ENCODE measurements at places on chromosomes 12 and 14.

GRCh38 chr12:117671734-117672133 is 297.1 kb downstream of the KSR2 start:
- peak; percentile 36 for DNase-seq

DNA sequence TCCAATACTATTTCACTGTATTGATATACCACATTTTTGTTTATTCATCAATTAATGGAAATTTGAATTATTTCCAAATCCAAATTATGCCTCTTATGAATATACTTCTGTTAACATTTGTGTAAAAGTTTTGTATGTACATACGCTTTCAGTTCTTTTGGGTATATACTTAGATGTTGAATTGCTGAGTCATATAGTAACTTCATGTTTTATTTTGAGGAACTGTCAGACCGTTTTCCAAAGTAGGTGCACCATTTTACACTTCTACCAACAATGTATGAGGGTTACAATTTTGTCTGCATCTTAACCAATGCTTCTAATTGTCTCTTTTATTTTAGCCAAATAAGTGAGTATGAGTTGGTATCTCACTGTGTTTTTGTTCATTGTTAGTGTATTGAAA is 10.2 kb upstream of the CCER1 start:
- no peak for DNase-seq

DNA sequence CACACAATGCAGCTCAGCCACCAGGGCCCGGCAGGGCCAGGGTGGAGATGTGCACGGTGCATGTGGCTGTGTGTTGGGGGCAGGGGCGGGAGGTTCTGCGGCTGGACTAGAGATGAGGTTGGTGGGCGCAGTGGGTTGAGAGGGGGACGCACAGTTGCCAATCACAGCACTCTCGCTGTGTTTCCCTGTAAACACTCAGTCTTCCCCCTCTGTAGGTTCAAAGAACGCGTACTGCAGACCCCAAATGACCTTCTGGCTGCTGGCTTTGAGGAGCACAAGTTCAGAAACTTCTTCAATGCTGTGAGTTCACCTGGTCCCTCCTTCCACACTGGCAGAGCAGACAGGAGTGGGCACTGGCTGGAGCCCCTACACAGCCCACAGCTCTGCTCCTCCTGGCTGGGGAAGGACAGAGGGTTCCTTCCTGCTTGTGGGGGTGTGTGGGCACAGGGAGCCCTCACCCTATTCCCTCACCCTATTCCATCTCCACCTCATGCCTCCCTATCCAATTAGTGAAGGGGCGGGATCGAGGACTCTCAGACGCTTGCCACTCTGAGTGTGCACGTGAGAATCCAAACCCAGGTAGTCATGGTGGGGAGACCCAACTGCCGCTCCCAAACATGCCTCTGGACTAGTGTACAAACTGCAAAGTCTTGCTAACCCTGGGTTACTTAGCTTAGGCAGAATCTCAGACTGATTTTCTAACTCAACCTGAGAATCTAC is 17.8 kb downstream of the OTUB2 start:
- no peak for DNase-seq

GRCh38 chr14:72722201-72722785 is 171.6 kb downstream of the DPF3 start:
- DNase-seq = no peak

DNA sequence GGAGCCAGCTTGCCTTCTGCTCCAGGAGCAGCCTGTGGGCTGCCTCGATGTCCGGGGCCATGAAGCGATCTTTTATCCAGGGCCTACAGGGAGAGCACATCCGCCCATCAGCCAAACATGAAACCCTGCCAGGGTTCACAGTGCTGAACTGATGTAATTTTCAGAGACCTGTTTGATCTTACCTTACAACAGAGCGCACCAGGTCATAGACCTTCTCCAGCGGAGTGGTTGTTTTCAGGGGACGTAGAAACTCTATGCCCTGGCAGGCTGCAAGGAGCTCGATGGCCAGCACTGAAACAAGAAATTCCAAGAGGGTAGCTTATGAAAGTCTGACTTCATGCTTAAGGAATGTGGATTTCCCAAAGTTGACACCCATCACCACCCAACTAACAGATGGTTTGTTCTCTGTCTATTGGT is 19.7 kb downstream of the HAL start:
- DNase-seq = peak; percentile 28

DNA sequence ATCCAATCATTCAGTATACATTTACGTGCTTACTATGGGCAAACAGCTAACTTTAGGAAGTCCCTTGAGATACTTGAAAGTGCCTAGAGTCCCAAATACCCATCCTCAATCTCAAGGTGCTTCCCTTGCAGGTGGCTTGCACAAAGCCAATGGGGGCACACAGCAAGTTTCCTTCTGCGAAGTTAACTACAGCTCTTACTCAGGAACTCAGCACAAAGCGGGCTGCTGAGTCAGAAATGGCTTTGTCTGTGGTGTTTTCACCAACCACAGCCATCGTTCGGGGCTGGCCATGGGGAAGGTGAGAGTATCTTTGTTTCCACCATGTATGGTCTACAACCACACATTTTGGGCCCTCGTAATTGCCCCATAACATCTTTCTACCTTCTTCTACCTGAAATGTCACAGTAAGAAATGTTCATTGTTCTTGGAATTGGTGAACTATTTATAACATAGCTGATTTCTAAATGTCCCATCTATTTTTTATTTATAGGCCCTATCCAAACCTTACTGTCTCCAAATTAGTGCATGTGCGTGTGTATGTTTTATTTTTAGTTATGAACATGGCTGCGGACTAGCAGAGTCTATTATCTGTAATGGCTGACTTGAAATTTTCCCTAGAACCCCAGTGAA is 13.9 kb downstream of the MFAP5 start:
- DNase-seq = no peak

GRCh38 chr12:28954333-28954732 is 194.7 kb upstream of the FAR2 start:
- no peak for DNase-seq

DNA sequence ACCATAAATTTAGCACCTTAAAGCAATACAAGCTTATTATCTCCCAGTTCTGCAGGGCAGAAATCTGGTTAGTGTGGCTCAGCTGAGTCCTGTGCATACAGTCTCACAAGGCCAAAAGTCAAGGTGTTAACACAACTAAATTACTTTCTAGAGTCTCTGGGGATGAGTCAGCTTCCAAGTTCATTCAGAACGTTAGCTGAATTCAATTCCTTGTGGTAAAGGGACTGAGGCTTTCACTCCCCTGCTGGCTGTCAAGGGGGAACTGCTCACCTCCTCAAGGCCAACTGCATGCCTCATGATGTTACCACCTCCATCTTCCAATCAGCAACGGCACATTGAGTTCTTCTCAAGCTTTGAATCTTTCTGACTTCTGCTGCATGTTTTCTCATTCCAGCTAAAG is 27.6 kb downstream of the EML5 start:
- peak; percentile 29 for DNase-seq

- DNase-seq = no peak
Observed at GRCh38 chr14:58265401-58265800, 20.8 kb downstream of the PSMA3 start.

GRCh38 chr12:121297435-121297991 is 1.0 kb upstream of the CAMKK2 start:
- DNase-seq = peak; percentile 55

GRCh38 chr12:57200497-57200896 is 16.1 kb upstream of the NXPH4 start:
- DNase-seq = no peak

- peak; percentile 96 for DNase-seq
Observed at GRCh38 chr12:112125250-112125999, at the start of gene TRAFD1. Gene TRAFD1, plus strand, starts transcription at chr12:112125560. Its CDS starts 4,963 bp downstream, at chr12:112130523.

DNA sequence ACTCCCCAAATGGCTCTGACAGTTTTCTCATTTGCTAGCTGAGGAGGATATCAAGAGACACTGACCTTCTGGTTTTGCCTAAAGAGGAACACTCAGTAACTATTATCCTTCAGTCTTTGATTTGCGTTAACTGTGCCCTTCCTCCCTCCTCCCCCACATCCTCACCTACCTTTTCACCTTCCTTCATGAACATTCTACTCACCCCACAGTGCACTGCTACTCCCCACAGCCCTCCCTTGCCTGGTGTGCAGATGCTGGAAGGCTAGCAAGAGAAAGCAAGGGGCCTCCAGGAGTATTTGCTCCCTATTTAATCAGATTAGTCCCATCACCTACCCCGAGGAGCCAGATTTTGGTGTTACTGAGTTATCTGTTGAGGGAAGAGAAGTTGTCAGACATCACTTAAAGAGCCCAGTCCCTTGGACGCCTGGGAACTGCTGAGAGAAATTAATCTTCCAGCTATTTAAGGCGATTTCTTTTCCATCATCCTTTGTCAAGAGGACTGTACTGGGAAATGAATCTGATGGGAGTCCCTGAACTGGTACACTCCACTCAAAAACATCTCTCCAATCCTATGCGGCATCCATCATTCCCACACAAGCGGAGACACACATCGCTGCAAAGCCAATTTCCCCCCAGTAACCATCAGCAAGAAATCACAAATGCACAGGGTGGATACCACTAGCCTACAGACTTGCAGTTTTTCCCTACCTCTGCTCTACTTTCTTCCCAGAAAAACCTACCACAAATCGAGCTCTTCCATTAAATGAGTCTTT is 11.5 kb downstream of the PSMB5 start:
- DNase-seq = no peak

DNA sequence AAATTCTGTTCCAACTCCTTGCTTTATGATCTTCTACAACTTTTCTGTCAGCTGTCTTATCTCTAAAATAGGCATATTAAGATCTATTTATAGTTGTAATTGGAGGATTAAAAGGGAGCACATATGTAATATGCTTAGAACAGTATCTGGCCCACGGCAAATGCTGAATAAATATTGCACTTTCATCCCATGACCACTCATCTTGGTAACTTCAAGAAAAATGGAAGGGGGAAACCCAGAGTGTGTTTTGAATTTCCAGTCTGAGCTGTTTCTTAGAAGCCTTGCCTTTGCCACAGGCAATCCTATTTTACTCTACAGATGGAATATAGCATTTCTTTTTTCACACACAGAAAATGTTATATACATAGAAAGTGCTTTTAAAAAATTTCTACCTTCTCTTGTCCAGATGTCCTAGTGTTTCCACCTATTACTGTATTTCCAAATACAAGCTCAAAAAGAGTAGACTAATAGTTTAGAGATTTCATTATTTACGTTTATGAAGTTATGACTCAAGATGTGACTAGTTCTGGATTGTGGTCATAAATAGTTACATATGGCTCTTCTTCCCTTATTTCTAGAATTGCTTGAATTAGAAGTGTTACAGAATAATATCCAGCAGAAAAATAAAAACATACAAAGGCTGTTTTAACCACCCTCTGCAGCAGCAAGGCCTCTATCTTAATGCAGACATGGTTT is 6.2 kb upstream of the STXBP6 start:
- peak; percentile 40 for DNase-seq

DNA sequence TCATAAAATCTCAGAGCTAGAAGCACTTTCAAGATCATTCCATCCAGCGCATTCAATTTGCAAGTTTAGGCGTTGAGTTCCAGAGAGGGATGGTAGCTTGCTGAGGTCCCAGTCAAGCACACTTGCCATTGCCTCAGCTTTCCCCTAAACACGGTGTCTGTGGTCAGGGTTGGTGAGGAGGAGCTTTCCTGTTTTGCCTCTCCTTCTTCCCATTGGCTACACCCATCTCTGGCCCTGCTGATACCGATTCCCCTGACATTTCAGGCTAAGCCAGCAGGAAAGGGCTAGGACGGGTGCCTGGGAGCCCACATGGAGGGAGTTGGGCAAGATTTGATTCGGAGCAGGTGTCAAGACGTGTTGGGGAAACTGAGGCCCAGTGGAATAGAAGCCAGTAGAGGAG is 9.1 kb downstream of the NFATC4 start:
- no peak for DNase-seq

DNA sequence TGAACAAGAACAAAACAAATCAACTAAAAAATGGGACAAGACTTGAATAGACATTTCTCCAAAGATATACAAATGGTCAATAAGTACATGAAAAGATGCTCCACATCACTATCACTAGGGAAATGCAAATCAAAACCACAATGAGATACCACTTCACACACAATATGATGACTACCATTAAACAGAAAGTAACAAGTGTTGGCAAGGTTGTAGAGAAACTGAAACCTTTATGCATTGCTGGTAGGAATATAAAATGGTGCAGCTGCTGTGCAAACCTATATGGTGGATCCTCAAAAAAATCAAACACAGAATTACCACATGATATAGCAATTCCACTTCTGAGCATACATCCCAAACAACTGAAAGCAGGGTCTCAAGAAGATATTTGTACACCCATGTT is 5.2 kb downstream of the SMAGP start:
- no peak for DNase-seq

- DNase-seq = no peak
Observed at GRCh38 chr12:16622338-16622737, 16.4 kb upstream of the LMO3 start.

- DNase-seq = no peak
Observed at GRCh38 chr14:63737582-63738006, 9.7 kb upstream of the SGPP1 start.
